ENCODE measurements at places on chromosomes 3 and 15.

- no peak for DNase-seq
Measured at GRCh38 chr3:80307844-80308243, 540.0 kb upstream of the ROBO1 start.

DNA sequence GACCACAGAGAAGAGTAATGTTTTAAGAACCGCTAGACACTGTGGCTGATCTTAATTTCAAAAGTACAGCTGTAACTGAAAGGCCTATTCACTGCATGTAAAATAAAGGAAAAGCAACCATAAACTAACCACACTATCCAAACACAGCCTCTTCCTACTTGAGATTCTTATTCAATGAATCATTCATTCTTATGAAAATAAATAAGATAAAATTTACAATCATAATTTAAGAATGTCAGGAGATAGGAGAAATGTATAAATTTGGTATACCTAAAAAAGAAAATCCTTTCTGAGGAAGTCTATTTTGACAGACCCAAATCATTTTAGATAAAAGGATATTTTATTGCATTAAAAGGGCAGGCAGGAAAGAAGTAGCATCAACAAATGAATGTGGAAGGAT is 533.5 kb upstream of the ZNF385D start:
- no peak for DNase-seq

DNA sequence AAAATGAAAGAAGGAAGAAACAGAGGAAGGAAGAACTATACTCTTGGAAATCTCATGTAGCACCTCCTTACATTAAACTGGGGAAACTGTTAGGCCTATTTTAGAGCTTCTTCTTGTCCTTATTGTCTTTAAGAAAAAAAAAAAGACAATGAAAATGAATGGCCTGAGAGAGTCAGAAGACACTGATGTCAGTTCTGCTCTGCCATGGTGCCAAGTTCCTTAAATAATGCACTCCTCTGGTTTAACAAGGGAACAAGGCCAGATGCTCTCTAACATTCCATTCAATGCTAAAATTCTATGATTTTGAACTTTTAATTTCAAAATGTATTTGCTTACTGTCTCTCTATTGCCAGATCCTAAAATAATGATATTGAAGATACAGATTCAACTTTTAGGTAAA is 4.4 kb upstream of the MBNL1 start:
- DNase-seq, result peak; percentile 71

GRCh38 chr15:26690778-26691177 is 82.1 kb downstream of the GABRB3 start:
- DNase-seq, result no peak

- DNase-seq, result no peak
Measured at GRCh38 chr3:126051741-126052140, 32.2 kb downstream of the SLC41A3 start.

- DNase-seq, result no peak
Measured at GRCh38 chr3:76361010-76361409, 575.7 kb upstream of the ZNF717 start.

GRCh38 chr3:43998836-43999727 is 242.6 kb upstream of the TOPAZ1 start:
- no peak for DNase-seq

DNA sequence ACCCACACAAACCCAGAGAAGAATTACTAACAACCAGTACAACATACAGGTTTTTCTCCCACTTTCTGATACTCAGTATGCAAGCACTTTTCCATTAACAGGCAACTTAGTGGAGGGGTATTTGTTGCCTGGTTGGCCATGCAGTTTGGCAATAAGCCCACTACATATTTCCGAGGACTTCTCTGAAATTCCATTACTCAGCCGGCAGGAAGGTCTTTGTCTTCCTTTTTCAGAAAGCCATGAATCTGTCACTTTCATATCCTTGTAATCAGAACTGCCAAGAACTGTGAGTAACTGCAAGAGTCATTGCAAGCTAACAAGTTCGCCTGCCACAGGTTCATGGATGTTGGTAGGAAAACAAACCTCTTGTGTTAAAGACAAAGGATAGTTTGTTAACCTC is 422.3 kb upstream of the ROBO1 start:
- DNase-seq, result no peak

GRCh38 chr15:88992216-88992615 is 79.0 kb upstream of the MFGE8 start:
- no peak for DNase-seq

DNA sequence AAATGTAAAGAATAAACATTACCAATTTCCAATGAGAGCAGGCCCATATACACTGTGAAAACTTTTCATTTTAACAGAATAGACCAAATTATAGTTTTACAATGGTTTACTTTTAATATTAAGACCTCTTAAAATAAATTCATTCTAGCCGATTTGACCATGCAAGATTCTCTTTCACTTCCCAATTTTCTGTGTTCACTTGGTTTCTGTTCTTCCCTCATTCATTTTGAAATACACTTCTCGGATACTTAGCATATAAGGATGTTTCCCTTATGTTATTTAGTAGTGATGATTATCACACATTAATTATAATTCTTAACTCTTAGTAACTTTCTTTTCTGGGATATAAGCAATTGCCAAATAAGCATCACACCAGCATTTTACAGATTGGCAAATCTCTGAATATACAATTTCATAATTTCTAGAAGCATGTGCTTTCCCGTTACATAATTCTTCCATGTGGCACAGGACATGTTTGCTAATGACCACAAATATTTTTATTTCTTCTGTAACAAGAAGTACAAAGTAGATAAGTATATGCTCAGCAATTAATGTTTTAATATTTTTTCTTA is 13.9 kb downstream of the OR5H15 start:
- DNase-seq, result peak; percentile 88

GRCh38 chr3:44665173-44665572 is 16.6 kb downstream of the ZNF35 start:
- no peak for DNase-seq

DNA sequence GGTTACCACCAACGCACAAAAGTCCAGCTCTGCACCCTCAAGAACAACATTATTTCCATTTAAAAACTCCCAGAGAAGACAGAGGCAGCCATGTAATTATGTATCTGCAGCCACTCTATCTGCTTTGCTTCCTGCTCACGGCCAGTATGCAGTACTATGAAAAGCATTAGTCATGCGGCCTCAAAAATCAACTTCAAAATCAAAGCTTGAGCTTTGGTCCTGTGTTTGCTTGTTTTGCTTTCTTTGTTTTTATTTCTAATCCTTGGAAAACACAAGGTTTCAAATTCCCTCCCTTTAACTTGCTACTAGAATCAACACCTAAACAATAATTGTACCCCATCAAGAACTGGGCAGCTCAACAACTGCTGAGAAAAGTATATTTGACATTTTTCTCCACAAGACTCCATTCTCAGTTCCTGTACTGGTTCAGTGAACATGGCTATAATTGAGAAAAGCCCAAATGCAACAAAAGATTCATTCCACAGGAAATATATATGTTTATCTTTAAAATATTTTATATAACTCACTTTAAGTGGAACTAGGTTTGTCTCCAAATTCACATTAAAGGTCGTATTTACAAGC is 37.6 kb downstream of the GBE1 start:
- no peak for DNase-seq

DNA sequence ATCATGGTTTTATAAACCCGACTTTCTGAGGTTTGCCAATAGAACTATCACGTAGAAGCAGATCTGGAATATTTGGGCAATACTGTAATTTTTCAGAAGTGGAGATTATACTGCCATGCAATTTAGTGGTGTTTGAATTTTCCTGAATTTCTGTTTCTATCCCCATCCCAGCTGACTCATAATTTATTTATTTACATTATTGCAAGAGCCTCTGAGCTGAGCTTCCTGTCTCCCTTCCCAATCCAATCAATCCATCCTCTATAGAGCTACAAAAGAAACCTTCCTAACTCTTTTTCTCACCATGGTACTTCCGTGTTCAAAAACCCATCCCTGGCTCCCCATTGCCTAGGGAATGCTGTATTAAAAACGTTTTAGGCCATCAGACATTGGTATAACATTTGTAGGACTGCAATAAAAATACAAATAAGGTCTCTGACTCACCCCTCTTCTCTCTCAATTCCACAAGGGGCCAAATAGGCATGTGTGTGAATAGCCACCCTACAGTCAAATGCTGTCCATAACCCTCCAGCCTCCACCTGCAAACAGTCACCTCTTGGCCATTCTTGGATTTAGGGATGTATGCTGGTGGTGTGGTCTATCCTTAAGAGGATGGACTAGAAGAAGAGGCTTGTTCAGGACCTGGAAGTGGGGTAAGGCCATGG is 190.7 kb downstream of the CD47 start:
- DNase-seq, result no peak

- peak; percentile 80 for DNase-seq
Measured at GRCh38 chr3:119579366-119580066, at the start of gene ADPRH. TSS of gene ADPRH (plus strand) at chr3:119579492. CDS start at chr3:119582170, 2,678 bp downstream.

DNA sequence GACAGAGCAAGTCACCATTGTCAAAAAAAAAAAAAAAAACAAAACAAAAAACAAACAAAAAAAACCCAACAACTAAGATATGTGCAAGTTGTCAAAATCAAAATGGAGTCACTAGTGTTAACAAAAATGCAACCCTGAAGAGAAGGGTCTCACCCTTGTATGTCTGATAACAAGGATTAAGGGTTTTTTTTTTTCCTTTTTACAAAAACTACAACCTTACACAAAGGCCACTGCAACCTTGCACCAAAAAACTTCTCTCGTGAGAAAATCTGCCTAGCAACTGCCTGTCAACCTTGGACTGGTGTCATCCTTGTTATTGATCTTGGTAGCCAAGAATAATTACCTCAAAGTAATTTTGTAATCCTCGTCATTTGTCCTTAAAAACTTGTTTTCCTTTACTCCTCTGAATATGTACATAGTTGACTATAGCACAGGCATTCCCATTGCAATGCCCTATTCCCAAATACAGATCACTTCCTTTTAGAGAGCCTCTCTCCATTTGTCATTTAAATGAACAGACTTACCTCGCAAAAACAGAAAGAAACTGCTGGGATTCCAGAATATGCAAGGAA is 24.0 kb downstream of the TFRC start:
- DNase-seq, result no peak

DNA sequence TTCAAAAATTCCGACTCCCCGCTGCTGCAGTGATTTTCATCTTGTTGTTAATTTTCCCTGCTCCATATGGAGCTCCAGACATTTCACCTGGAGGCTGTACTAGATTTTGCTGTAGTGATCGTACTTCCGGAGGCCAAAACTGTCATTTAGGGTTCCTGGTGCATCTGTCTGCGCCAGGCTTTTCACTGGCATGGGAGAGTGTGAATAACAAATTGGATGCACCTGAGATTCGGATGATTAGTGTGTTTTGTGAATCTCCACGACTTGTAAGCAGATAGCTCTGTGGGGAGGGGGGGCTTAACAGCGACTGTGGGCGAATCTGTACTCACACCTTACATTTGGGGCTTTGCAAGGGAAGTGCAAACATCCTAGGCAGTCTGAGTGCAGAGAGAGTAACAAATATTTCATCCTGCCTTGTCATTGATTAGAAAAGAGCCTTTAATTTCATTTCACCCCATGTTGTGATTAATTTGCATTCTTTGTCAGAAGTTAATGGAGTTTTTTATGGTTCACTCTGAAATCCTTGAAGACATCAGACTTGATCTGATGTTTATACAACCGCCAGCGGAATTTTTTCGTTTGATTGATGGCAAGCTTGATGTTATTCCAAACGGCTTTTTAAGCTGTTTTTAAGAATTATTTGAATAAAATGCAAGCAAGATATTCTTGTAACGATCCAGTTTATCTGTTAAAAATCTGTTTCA is 92.5 kb upstream of the SKOR1 start:
- DNase-seq, result no peak

DNA sequence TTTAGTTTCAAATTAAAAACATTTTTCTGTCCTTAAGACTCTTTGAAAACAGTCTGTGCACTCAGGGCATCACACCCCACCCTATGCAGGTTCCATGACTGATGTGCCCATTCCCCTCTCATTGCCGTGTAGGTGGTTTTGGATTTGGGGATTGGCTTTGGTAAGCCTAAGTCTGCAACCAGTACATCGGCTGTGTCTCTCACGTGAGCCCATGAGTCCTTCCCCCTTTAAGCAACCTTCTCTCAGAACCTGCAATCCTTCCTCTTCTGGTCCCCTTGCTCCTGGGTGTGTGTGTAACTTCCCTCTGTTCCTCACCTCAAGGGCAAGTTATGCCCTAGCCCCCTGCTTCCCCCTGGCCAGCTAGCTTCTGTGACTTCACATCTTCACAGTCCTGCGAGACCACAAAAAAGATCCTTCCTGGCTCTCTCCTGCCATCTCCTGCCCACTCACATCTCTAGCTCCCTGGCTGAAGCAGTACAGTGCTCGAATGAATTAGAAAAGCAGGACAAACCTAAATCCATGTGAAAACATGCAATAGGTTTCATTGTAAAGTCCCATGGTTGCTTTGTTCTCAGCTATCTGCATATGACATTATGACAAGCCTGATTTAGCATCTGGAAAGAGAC is 126.7 kb downstream of the UACA start:
- DNase-seq, result peak; percentile 11

DNA sequence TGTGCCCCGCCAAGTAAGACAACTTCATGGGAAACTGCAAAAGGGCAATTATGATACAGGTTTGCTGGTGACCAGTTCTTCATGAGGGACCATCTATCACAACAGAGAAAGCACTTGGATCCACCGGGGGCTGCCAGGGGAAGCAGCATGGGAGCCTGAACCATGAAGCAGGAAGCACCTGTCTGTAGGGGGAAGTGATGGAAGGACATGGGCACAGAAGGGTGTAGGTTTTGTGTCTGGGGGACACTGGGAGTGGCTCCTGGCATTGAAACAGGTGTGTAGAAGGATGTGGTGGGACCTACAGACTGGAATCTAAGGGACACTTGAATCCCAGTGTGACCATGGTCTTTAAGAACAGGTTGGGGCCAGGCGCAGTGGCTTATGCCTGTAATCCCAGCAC is 22.6 kb downstream of the MKRN2 start:
- DNase-seq, result no peak

- no peak for DNase-seq
Measured at GRCh38 chr15:26210980-26211379, 347.9 kb upstream of the ATP10A start.

- DNase-seq, result peak; percentile 55
Measured at GRCh38 chr3:12557473-12558100, 700 bp downstream of the MKRN2 start.

GRCh38 chr15:57218826-57219576 is 157.3 kb upstream of the CGNL1 start:
- no peak for DNase-seq

DNA sequence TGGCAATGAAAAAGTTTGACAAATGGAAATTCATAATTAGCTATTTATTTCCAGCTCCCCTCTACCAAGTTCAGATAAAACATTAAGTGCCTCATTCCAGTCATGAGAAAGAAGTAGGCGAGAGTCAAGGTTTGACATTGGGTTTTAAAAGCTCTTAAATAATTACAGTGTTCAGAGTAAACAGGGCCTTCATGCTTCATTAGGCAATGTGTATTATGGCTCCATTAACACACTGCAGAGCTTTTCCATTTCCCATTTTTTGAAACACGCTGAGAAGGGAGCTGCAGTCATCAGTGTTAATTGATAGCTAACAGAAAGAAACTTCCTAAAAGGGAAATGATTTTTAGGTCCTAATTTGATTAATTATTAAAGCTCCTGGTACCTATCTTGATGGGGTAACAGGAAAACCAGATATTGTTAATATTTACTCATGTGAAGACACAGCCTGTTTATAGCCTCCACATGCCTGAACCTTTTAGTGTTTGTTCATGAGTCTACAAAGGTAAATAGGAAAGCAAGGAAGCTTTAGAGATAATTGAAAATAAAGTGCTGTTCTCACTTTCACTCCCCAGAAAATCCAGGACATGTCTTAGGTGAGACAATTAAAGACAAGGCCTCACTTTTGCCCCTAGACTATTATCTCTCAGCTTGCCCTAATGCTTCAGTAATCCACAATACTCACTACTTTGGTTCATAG is 28.7 kb downstream of the SST start:
- DNase-seq, result no peak

GRCh38 chr3:142858043-142858442 is 30.8 kb downstream of the PCOLCE2 start:
- DNase-seq, result no peak

Data from inflammatory macrophage (primary cell).